ENCODE measurements at places on chromosomes 5 and 9. TPM values are rescaled to one million over a fixed set of nuclear protein-coding genes. Genes with fewer than 3 reads are reported as not detected.

GRCh38 chr5:33371660-33372059 is 69.1 kb upstream of the TARS1 start:
- H3K27ac ChIP-seq = no peak overlapping the region
- no peaks in the 10 kb centered on the region for H3K27me3 ChIP-seq
- no peaks in the 10 kb centered on the region for H3K36me3 ChIP-seq
- no peaks in the 10 kb centered on the region for H3K4me1 ChIP-seq

- no peaks in the 10 kb centered on the region for H3K27me3 ChIP-seq
- H3K27ac ChIP-seq = no peak overlapping the region
- DNase-seq = no peak
- no peak overlapping the region for H3K4me3 ChIP-seq
- H3K4me1 ChIP-seq = no peaks in the 10 kb centered on the region
- H3K36me3 ChIP-seq = no peaks in the 10 kb centered on the region
Measured at GRCh38 chr9:36597412-36598178, 24.9 kb downstream of the MELK start.

- no peaks in the 10 kb centered on the region for H3K4me1 ChIP-seq
- DNase-seq = no peak
- H3K27me3 ChIP-seq = no peaks in the 10 kb centered on the region
Measured at GRCh38 chr5:125357660-125358059, 611.2 kb upstream of the ZNF608 start.

CCNJL gene
- 5.6 TPM for total RNA-seq

DNA sequence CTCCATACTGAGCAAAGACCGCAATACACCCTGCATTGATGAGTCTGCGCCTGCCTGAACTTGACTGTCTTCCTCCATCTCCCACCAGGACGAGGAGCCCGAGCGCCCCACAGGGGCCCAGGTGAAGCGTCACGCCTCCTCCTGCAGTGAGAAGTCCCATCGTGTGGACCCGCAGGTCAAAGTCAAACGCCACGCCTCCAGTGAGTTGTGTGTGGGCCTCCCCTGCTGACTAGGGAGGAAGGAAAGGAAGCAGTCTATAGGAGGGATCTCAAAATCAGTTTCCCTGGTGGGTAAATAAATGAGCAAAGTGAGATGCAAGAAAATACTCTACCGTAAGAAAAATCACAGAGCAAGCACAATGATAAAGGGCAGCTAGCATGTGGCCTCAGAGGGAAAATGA is 22.8 kb upstream of the GRPEL2 start:
- no peak overlapping the region for H3K4me3 ChIP-seq
- H3K4me1 ChIP-seq = peaks cover 13% of the 10 kb centered on the region
- no peaks in the 10 kb centered on the region for H3K27me3 ChIP-seq
- H3K36me3 ChIP-seq = no peaks in the 10 kb centered on the region
- DNase-seq = no peak
- no peak overlapping the region for H3K27ac ChIP-seq

DNA sequence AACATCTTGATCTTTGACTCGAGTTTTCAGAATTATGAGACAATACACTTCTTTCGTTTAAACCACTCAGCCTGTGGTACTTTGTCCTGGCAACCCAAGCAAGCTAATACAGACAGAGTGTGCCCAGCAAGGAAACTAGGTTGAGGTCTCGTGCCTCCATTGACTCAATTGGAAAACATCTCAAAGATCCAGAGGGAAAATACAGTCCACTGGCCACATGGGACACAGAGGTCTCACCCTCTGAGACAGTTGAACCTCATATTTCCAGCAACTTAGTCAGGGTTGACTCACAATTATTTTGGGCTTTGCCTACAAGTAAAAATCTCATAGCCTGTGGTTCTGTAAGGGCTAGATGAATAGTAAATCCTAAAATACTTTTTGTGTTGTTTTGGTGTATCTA is 631.5 kb downstream of the MTRR start:
- no peaks in the 10 kb centered on the region for H3K4me1 ChIP-seq
- no peak for DNase-seq
- H3K36me3 ChIP-seq = no peaks in the 10 kb centered on the region
- H3K4me3 ChIP-seq = no peak overlapping the region

DNA sequence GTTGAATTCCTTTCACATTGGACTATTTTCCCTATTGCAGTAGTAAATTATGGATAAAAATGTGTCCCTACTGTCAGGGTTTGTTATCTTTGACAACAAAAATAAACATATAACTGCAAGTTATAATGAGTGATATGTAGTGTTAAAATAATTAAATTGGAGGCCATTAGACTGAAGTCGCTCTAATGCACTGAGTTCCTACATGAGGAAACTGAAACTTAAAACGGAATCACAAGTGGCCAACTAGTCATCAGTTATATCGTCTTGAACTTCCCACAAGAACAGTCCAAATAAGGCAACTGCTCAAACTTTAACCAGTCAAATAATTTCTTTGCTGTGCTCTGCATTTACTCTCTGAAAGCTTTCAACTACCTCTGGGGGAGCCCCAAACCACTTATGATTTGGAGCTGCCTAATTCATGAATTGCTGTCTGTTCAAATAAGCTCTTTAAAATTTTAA is 2.1 kb upstream of the IFT74 start:
- no peak overlapping the region for H3K27ac ChIP-seq
- no peak for DNase-seq
- H3K4me3 ChIP-seq = no peak overlapping the region
- peaks cover 9% of the 10 kb centered on the region for H3K4me1 ChIP-seq
- no peaks in the 10 kb centered on the region for H3K27me3 ChIP-seq
- no peaks in the 10 kb centered on the region for H3K36me3 ChIP-seq

LRRC19 gene
- not detected for total RNA-seq

- no peak overlapping the region for H3K4me3 ChIP-seq
- H3K36me3 ChIP-seq = no peaks in the 10 kb centered on the region
- DNase-seq = no peak
- peaks cover 26% of the 10 kb centered on the region for H3K4me1 ChIP-seq
Measured at GRCh38 chr5:112333331-112333781, 85.7 kb downstream of the EPB41L4A start.

ST6GALNAC6 gene
- total RNA-seq = 108 TPM

DNA sequence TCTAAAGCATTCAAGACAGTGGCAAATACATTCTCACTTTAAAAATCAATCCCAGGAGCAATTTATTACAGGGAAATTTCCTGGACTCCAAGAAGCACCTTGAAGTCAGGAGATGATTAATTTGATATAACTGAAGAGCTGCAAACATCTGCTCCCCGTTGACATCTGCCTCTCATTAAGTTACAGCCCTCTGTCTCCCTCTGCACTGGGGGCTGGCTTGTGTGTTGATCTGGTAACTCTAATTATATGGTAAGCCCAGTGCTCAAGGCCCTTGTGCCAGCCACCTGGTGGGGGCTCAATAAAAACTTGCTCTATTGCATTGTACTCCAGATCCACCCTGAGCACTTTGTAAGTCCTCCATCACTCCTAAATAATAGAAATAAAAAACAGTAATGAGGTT is 131.1 kb upstream of the ZNF462 start:
- H3K27me3 ChIP-seq = no peaks in the 10 kb centered on the region
- no peak overlapping the region for H3K27ac ChIP-seq
- H3K36me3 ChIP-seq = no peaks in the 10 kb centered on the region
- no peak overlapping the region for H3K4me3 ChIP-seq

PRUNE2 gene
- total RNA-seq = 75.6 TPM

SYK gene
- total RNA-seq = 12.0 TPM

DNA sequence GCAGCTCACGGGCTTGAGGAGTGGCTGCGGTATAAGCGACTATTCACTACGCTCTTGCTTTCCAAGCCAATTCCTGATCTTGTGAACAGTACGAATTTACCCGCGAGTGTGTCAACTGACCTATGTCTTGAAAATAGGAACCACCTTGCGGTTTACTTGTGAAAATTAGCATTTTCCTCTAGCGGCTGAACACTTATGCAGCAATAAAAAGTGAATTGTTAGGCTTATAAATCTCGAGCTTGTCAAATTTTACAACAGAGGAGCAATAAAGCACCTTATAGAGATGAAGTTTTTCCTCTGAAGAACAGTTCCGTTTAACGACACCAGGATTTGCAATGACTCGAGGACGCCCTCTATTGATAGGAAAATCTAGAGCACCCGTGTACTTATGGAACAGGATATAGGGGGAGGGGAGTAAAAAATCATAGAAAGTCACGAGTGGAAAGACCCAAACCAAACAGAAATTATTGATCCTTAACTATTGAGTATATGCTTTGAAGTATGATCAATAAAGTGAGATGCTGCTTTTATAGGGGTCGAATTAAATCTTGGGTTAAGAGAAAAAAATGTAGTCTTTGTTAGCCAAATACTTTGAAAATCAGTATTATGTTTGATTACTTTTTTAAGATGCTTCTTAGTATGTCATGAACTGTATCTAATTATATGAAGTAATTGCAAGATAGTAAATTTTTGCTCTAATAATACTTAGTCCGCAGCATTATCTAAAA is 1.9 kb upstream of the RGMB start:
- no peaks in the 10 kb centered on the region for H3K36me3 ChIP-seq
- peak overlapping the region; percentile 59 for H3K4me3 ChIP-seq
- DNase-seq = no peak
- peak overlapping the region; percentile 53 for H3K27ac ChIP-seq
- no peaks in the 10 kb centered on the region for H3K27me3 ChIP-seq
- H3K4me1 ChIP-seq = peaks cover 47% of the 10 kb centered on the region

DNA sequence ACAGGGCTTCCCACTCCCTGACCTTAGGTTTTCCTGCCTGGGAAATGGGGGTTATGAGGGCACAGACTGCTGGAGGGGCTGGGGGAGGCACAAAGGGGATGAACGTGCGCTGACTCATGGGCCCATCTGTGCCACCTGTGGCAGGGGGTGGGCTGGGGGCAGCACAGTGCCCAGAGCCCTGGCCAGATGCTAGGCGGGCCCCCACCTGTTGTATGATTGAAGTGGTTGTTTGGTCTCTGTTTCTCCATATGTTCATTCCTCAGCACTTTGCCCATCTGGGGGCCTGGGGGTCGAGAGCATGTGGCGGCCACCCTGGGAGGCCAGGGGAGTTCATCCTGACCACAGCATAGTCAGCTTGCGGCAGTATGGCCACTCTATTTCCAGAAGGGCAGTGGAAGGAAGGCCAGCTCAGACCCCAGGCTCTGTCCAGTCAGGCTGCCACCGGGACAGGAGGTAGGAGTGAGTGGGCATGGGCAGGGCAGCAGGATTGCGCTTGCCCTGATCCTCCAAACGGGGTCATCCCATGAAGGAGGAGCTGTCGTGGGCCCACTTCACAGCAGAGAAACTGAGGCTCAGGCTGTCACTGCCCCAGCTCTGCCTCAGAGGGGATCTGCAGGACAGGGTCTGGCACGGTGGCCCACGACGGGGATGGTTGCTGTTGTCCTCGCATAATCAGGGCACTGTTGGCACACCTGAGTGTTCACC is 841 bp upstream of the NINJ1 start:
- H3K4me1 ChIP-seq = peaks cover 70% of the 10 kb centered on the region
- H3K36me3 ChIP-seq = no peaks in the 10 kb centered on the region
- peak; percentile 86 for DNase-seq
- peak overlapping the region; percentile 99 for H3K27ac ChIP-seq
- peak overlapping the region; percentile 95 for H3K4me3 ChIP-seq
- H3K27me3 ChIP-seq = no peaks in the 10 kb centered on the region

SPINK4 gene
- total RNA-seq = not detected

GRCh38 chr5:170523142-170523551 is 19.3 kb downstream of the KCNIP1 start:
- H3K36me3 ChIP-seq = no peaks in the 10 kb centered on the region
- H3K27ac ChIP-seq = no peak overlapping the region
- H3K4me1 ChIP-seq = peaks cover 7% of the 10 kb centered on the region
- DNase-seq = no peak
- no peak overlapping the region for H3K4me3 ChIP-seq
- H3K27me3 ChIP-seq = no peaks in the 10 kb centered on the region

GRCh38 chr9:76516871-76517270 is 57.9 kb downstream of the GCNT1 start:
- H3K27me3 ChIP-seq = no peaks in the 10 kb centered on the region
- H3K4me3 ChIP-seq = no peak overlapping the region
- DNase-seq = no peak
- no peak overlapping the region for H3K27ac ChIP-seq
- no peaks in the 10 kb centered on the region for H3K36me3 ChIP-seq

DNA sequence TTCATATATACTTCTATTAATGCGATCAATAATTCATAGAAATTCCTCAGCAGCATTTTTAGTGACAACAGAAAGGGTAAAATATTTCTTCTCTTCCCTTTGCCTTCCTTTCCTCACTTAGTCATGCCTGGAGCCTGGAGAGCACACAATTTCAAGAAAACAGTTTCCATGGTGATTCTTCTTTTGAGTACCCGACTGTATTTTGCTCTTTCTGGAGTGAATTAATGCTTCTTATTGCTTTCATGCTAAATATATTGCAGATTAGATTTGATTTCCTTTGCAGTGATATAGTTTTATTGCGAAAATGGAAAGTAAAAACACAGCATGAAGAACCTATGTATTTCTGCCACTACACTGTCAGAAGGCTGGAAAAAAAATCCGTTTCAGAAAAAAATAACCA is 153.5 kb downstream of the PPP2R2B start:
- no peaks in the 10 kb centered on the region for H3K4me1 ChIP-seq
- no peak overlapping the region for H3K4me3 ChIP-seq
- H3K27me3 ChIP-seq = no peaks in the 10 kb centered on the region
- H3K27ac ChIP-seq = no peak overlapping the region

EIF4E1B gene
- total RNA-seq = not detected

ZNF782 gene
- total RNA-seq = 16.9 TPM
